ENCODE measurements at places on chromosomes 4 and X.

- DNase-seq: no peak
These were observed 77.9 kb downstream of the ADGRL3 start for GRCh38 chr4:61277785-61278760.

- DNase-seq: no peak
These were observed 231.5 kb upstream of the AGTR2 start for GRCh38 chrX:115939070-115939469.

DNA sequence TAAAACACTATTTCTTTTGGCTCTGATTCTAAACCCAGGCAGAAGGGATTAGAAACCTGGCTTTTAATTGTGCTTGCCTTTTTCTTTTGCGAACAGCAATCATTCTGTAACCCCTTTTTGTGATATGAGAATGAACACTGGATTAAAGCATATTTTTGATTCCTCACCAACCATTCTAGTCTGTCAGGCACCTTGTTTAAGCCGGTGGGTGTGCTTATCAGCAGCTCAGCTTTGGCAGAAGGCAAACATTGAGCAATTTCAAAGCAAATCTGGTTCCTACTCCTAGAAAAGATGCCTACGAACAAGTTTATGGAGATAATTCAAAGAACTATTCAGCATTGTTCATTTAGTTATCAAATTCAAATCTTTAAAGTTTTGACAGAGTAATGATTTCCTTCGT, 265.1 kb upstream of the FAM241A start:
- DNase-seq: no peak

DNA sequence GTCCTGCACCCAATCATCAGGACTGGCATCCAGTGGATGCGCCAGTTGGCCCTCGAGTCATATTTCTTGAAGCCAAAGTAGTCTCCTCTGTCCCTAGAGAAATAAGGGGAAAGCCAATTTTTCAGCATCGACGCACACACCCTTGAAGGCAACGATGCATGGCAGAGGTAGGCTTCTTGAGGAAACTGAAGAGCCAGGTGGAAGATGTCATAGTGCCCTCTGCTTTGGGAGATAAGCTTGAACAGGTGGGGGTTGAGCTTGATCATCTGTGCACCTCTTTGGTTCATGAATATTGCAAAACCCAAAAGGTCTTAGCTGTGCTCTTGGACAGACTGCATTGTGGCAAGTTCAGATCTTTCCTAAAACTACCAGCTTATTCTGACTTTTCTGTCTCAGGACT, 34.6 kb upstream of the WDR1 start:
- no peak for DNase-seq

DNA sequence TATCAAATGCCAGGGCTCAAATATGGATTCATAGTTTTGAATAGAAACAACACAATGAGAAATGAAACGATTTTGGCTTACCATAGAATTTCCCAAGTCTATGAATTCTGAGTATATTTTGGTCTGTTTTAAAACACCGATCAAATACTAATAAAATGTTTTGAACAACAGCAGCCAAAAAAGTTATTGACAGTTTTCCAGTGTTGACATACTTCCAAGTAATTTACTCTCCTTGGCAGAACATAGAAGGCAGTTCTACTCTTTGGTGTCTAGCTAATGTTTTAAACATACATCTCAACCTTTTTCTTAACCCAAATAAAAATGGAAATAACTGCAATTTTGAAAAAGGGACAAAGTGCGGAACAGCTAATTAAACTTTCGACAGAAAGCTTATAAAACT, 1419.8 kb downstream of the ADGRL3 start:
- no peak for DNase-seq
